ENCODE measurements at places on chromosomes 13 and 19. TPM values are rescaled to one million over a fixed set of nuclear protein-coding genes. Genes with fewer than 3 reads are reported as not detected.
A peak's percentile ranks its signal among the peaks of the same experiment; 100 is the strongest.

DNA sequence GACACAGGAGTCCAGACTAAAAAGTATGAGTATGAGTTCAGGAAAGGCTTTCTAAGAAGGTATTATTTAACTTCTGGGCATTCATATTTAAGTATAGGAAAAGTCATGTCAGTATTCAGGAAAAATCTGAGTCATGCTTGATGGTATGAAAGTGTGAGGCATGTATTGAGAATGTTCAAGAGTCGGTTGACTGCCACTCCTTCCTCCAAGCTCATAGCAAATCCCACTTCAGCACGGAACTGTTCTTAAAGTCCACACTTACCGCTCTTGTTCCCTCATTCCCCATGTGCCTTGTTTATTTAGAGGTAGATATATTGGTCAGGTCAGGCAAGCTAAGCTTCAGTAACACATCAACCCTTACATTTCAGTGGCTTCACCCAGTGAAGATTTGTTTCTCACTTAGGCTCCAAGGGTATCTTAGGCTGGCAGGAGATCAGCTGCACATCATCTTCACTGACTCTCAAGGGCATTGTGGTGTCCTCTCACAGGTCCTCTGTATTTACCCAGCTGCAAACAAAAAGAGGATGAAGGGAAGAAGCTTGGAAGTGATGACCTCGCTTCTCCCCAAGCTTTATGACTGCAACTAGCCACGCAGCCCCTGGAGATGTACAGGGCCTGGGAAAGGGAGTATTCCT lies 1189.2 kb downstream of the EFNB2 start:
- no peak for DNase-seq

Gene GNA15
- 0.13 TPM for total RNA-seq

DNA sequence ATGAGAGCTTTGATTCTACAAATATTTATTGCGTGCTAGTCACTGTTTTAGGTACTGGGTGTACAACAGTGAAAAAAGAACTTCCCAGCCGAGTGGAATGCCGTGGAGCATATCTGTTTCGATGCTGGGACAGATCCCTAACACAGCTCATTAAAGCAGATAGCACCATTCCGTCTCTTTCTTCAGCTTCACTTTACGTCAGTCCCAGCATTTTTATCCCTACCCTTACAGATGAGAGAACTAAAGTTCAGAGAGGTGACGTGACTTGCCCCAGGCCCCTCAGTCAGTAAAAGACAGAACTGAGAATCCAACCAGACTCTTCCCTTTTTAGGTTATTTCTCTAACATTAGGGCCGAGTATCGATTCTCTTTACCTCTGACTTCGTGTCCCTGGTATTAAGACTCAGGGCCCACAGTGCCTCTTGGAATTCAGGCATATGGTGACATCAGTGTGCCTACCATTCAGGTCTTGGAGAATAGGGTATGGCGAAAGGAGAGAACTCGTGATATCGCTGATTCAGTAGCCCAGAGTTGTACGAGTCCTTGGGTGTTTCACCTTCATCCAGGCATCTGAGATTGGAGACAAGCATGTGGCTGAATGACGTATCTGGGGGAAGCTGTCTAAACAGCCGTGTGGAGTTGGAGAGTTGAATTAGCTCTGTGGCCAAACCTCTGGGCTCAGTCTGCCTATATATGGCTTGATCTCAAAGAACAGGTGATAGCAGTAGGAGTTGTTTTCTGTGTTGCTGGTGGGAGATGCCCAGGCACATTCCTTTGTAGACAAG lies 27.1 kb downstream of the ACTN4 start:
- no peak for DNase-seq

DNA sequence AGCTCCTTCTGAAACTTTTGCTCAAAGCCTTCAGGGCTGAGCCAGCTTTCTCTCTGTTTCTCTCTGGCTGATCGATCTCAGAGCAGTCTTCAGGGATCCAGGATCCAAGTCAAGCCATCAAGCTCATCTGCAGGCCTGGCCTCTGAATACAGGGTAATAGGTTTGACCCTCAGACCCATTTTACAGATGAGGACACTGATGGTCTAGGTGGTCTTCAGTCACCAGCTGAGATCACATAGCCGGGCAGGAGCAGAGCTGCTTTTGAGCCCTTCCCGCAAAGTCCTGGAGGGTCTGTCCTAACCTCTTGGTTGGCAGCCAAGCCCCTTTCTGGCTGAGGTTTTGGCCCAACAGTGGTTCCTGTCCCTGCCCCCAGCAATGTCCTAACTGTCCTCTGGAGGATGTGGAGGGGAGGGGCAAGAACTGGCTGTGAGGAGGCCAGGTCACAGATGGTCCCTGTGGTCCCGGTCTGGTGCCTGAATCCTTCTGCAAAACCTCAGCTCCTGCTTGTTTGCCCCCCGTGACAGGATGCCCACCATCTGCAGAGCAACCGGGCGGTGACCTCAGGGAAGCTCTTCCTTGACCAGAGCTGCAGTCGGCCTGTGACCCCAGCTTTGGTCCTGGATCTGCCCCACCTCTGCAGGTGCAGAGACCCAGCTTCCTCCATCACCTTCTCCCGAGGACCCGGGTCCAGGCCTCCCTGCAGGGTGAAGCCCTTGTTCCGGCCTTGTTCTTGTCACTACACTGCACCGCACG lies 5.8 kb upstream of the PEAK3 start:
- no peak for DNase-seq

Gene TMEM147
- total RNA-seq, result 52.1 TPM

Gene ZNF497
- 0.89 TPM for total RNA-seq

GRCh38 chr13:109093998-109094397 lies 464.6 kb downstream of the MYO16 start:
- no peak for DNase-seq

GRCh38 chr13:34617473-34618083 lies 324.5 kb upstream of the NBEA start:
- DNase-seq, result no peak

GRCh38 chr13:113078902-113079780 lies 26.4 kb upstream of the F7 start:
- DNase-seq, result peak; percentile 28

Gene ATP1A3
- under 0.01 TPM for total RNA-seq

Data from dermis microvascular lymphatic vessel endothelial cell (primary cell).